ENCODE measurements at places on chromosomes 16 and 17. TPM values are rescaled to one million over a fixed set of nuclear protein-coding genes. Genes with fewer than 3 reads are reported as not detected.

DNA sequence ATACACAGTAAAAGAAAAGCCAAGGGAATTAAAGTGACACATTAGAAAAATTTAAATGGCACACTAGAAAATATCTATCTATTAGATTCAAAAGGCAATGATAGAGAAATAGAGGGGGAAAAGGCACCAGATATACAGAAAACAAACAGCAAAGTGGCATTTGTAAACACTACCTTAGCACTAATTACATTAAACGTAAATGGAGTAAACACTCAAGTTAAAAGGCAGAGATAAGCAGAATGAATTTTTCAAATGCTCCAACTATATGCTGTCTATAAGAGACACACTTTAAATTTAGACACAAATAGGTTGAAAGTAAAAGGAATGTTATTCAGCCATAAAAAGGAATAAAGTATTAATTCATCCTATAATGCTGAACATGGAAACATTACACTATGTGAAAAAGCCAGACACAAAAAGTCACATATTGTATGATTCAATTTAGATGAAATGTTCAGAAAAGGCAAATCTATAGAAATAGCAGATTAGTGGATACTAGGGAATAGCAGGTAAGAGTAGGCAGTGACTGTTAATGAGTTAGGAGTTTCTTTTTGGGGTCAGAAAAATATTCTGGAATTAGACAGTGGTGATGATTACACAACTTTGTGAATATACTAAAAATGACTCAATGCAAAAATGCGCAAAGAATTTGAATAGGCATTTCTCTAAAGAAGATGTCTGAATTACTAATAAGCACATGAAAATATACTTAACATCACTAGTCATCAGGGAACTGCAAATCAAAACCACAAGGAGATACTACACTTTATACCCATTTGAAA, 92.4 kb downstream of the BRIP1 start:
- DNase-seq = no peak

GRCh38 chr16:13322336-13322735, 420.9 kb downstream of the SHISA9 start:
- DNase-seq = no peak

DNA sequence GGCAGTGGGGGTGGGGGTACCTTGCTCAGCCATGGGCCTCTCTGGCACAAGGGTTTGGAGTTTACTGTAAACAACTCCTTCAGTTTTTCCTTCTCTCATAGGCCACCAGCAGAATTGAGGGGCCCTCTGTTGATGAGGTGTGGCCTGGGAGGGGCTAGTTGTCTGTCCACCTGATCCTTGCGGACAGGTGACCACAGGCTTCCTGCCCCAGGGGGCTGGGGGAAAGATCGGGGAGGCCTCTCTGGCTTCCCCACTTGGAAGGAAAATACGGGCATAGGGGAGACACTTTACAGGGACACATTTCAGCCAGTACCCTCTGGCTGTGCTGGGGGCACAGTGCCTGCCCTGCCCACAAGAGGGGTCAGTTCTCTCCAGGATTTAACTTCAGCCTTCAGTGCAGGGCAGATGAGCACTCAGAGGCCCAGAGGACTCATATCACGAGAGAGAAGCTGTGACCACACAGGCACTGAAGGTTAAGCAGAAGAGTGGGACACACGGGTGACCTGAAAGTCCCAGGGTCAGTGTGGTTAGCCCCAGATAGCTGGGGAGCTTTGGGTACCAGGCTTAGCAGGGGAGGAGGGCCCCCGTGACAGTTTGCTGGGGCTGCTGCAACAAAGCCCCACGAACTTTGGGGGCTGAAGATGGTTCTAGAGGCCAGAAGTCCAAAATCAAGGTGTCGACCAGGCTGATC, 245.9 kb downstream of the SEC14L1 start:
- no peak for DNase-seq

GRCh38 chr17:77126519-77126918, 14.2 kb upstream of the SEC14L1 start:
- DNase-seq = no peak

DNA sequence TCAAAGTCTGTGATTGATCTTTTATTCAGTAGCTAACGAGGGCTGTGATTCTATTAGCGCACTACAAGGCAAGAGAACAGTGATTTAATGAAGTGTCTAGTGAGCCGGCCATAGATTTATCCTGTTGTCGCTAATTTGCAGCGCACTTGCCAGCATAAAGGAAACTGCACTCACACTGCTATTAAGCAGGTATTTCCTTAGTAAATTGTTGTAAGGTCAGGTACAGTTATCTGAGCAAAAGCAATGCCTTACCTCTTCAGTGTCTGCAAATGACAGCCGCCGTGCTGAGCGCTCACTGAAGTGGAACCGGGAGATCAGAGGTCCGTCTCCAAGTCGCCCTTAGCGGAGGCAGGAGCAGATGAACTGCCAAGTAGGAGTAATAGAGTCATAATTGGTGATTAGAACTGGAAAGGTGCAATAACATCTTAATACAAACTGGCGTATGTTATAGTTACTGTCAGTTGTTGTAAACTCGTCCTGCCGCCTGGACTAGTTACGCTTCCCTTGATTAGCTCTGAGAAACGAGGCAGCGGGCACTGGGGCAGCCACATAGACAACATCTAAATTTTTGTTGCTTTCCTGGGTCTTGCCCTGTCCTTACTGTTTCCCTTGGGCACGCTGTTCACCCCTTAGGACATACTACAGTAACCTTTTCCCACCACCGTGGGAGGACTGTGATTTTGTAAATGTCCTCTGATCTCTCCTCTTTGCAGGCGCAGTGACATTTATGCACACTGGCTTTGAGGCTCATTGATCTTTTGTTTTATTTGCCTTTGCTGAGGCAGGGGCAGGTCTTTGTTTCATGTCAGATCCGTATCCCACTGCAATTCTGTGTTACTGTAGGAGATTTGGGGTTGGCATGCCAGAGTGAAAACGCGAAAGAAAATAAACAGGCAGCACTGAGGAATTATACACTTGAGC, 363.1 kb downstream of the WWOX start:
- no peak for DNase-seq

- DNase-seq = peak; percentile 79
Measured at GRCh38 chr17:79019632-79020584, 4.1 kb upstream of the C1QTNF1 start.

GRCh38 chr17:73463821-73464220, 152.0 kb upstream of the CDC42EP4 start:
- no peak for DNase-seq

The KRTAP17-1 gene
- polyA plus RNA-seq = not detected
